ENCODE measurements at places on chromosomes 7 and 10.

DNA sequence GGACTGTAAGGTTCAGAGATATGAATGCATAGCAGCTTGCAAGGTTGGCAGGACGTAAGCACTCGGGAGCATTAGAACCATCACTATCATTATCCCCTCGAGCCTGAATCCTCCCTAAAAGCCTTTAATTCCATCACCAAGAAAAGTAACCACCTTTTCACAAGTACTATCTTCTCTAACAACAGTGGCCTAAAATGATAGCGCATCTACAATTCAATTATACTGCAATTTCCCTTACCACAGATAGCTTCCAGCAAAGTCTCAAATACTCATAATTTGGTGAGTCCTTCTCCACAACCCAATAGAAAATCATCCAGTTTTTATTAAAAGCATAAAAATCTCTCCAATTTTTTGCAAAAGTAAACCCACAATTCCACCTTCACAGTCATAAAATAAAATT is 42.0 kb downstream of the COL1A2 start:
- DNase-seq, result no peak

- no peak for DNase-seq
Measured at GRCh38 chr10:68242051-68242450, 10.1 kb upstream of the ATOH7 start.

DNA sequence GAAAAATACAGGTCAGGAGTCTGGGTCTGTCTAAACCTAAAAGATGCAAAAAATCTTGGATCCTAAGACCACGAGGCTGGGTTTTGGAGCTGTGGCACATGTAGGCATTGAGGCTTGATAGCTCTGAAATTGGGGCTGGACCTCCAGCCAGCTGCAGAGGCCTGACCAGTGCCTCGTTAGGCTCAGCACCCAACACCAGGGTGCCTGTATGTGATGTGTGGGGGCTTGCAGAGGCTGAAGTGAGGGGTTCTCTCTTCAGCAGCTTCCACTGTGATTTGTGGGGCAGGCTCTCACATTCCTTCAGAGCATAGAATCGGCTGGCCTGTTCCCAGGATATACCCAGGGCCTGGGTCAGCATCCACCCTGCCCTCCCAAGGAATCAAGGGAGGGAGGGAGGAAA is 247.8 kb downstream of the BUB3 start:
- no peak for DNase-seq

DNA sequence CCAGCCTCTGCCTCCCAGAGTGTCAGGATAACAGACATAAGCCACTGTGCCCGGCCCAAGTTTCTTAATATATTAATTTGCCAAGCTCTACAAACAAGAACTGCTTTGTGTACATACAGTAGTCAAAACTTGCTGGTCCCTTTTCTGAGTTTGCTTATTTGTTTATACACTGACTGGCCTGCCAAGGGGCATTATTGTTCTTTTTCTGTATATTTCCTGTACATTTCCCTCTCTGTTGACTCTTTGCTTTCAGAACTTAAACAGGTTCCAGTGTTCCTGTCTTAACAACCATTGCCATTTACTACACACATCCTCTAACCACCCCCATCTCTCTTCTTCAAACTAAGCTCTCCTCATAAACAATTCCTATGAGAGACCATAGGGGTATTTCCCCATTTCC is 61.5 kb upstream of the RPA3 start:
- no peak for DNase-seq

DNA sequence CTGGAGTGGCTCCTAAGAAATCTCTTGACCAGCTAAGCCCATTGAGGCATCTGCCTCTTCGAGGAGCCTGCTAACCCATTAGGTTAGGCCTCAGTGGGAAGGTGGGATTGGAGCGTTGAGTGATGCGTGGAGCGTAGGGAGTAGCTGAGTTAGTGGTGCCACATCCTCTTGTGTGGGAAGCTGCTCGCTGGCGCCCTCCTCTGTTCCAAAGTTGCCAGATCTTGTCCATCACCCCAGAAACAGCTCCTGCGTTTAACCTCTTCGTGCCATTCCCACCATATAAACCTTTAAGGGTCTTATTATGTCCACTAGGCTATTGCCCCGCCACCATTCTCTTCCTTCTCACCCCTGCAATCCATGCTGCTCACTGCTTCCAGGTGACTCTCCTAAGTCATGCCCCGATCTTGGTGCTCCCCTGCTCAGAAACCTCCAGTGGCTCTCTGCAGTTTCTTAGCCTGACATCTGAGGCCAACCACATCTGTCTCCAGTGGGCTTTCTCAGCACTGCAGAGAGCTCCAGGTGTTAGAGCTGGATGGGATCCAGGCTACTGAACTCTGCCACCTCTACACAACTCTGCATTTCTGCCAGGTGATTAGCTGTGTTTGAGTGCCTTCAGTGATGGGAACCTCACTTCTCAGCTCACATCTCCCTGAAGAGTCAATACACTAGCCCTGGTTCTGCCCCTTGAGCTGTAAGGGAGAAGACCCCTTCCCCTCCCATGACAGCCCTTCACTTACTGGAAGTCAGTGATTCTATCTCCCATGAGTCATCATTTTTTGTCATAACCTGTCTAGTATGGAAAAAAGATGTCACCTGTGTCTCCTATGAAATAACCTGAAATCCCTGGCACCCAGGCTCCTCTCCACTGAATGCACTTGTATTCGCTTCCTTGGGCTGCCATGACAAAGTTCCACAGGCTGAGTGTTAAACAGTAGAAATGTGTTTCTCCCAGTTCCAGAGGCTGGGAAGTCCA is 65.0 kb upstream of the FGFR2 start:
- no peak for DNase-seq

DNA sequence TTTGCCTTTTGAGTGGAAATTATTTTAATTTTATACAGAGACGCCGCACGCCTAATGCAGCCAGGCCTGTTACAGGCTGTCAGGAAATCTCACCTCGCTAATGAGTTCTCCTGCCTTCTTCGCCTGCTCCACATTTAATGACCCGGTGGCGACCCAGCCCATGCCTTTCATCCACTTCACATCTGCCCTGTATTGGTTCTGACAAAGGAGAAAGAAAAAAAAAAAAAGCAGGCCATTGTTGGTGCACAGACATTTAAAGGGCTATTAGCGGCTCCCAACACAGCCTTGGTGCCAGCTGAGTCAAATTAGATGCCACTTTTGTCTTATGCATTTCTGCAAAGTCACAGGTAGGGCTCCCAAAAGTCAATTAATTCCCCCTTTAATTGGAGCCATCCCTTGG is 43.3 kb downstream of the NRAP start:
- DNase-seq, result no peak

DNA sequence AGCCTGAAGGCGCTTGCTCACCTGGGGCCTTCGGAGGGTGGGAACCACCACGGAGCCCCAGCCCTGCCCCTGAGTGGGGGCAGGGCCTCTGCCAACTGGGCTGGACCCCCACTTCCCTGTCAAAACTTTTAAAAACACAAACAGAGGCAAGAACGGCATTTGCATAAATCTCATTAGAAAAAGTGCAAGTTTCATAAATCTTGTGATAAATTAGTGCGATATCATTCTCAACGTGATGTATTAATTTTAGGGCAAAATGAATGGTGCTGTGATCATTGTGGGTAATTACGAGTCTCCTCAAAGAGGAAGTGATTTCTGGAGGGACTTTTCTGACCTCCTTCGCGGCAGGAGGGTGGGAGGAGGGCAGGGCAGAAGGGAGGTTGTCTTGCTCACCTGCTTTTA is 98.3 kb downstream of the CDH23 start:
- DNase-seq, result no peak

DNA sequence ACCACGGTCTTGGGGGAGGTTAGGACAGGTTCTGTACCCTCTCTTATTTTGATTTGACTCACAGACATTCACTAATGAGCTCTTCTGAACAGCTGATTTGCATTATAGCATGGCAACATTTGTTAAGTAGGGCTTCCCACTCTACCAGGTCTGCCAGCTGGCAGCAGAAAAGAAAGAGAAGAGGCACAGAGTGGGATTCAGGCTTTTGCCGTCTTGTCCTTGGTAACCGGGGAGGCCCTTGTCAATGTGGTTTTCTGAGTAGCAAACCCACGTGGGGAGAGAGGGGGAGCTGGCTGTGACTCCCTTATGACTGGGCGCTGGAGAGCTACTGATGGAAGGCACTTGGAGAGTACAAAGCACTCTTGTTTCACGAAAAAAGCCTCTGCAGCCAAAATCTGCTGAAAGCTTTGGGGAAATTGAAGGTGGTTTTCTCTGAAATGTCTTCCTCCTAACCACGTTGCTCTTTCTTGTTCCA is 355.3 kb upstream of the GALNT17 start:
- no peak for DNase-seq

DNA sequence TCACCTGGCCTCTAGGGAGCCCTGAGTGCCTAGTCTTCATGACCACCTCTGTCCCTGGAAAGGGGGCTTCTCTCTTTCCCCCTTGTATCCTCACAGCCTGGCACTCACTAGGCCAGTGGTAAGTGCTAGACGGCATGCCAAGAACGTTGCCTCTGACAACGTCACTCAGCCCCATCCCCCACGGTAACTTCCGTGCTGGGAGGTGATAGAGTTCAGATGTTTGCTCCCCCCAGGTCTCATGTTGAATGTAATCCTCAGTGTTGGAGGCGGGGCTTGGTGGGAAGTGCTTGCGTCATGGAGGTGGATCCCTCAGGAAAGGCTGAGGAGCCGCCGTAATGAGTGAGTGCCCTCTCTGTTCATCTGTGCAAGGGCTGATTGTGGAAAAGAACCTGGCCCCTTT is 343.3 kb upstream of the MKI67 start:
- DNase-seq, result no peak

- DNase-seq, result peak; percentile 86
Measured at GRCh38 chr10:15472431-15473395, 101.6 kb upstream of the FAM171A1 start.

DNA sequence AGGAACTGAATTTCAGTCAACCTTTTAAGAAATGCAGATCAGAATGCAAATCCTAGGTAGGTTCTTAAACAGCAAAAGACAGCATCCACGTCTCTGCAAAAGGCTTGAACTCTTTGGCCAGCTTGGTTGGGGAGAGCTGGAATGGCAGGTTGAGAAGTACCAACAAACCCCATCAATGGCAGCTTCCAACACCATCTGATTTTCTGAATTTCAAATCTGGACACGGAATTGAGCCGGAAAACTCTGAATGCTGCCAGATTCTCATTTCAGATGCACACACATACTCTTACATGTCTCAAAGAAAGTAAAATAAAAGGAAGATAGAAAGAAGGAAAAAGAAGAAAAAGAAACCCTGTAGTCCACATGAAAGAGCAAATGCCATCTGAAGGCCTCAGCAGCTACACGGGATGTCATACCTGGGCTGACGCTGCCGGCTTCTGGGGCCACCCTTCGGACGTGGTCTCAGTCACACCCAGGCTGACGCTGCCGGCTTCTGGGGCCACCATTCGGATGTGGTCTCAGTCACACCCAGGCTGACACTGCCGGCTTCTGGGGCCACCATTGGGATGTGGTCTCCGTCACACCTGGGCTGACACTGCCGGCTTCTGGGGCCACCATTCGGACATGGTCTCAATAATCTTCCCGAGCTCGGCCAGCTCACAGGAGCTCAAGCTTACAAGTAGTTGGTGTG is 165.3 kb downstream of the PTPRN2 start:
- no peak for DNase-seq

DNA sequence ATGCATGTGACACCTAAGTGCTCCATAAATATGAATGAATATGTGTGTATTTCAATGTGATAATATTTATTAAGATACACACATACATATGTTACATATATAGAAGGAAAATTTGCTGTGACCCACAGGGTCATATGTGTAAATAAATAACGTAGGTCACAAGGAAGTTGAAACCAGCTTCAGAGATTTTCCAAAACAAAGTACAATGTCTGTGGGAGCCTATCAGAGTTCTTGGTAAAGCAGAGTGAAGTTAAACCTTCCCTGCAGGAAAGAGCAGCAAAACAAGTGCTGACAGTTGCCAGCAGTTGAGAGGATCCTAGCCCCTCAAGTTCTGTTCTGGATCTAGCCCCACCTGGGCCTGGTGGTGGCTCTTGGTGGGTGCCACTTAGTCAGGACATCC is 91.2 kb downstream of the CCNY start:
- DNase-seq, result no peak

DNA sequence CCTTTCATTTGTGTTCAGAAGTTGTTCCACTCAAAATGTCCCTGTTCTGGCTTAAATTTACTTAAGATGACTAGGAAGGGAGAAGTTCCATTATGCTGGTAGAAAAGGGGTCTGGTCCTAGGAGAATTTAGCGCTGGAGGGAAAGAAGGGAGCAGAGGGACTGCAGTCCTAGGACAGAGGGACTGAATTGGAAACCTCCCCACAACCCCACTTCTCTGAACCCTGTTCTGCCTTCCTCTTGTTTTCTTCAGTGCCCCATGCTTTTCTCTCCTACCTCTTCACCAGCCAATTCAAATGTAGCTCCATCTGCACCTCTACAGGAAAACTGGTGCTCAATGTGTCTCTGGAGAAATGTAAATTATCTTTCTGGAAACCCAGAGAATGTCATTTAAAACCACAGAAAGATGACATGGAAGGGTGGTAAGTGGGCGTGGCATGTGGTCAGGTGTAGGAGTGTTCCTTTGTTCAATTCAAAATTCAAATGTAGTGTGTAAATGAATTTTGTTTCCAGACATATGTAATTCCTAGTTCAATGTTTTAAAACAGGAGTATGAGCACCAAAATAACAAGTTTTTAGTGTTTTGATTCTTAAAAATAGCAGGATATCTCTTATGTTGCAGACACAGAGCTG is 24.0 kb upstream of the RHOBTB1 start:
- no peak for DNase-seq

GRCh38 chr7:79137942-79138341 is 315.5 kb downstream of the MAGI2 start:
- DNase-seq, result peak; percentile 14

GRCh38 chr7:69812756-69813155 is 214.5 kb downstream of the AUTS2 start:
- no peak for DNase-seq

Data from fibroblast of skin of left biceps (primary cell).